CD4-positive, alpha-beta T cell treated with Interleukin-17A for 1 hour (primary cell): ENCODE measurements at places on chromosomes 1 and 21.

DNA sequence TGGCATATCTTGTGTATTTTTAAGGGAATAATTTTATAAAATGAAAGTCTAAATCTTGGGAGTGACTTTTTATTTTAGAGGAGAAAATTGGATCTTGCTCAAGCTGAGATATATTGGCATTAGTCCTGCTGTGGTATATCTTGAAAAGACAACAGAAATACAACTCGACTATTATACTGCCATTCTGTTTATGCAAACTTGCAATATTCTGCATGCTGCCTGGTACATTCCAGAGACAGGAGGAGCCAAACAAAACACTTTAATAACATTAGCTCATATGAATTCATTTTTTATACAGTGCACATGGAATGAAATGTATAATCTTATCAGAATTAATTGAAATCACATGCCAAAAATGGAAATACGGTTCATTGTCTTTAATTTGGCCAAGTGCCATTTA, 176.0 kb upstream of the NRIP1 start:
- no peak for DNase-seq

- peak; percentile 69 for DNase-seq
Measured at GRCh38 chr1:198520524-198521254, 19.8 kb downstream of the ATP6V1G3 start.

DNA sequence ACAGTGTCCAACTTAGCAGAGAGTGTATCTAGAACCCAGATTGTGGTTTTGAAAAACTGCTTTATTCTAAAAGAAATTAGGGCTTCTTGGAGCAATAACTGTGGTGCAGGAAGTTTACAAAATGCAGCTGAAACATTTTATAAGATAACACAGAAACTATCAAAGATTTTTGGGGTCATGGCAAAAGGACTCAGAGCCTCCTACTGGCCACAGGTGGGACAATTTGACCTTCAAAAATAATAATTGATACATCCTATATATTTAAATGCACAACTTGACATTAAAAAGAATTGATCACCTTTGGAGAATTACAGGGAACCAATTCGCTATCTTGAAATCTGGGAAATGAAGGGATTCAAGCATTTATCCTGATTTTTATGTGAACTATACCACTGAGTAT, 235.2 kb downstream of the RPS6KC1 start:
- no peak for DNase-seq

DNA sequence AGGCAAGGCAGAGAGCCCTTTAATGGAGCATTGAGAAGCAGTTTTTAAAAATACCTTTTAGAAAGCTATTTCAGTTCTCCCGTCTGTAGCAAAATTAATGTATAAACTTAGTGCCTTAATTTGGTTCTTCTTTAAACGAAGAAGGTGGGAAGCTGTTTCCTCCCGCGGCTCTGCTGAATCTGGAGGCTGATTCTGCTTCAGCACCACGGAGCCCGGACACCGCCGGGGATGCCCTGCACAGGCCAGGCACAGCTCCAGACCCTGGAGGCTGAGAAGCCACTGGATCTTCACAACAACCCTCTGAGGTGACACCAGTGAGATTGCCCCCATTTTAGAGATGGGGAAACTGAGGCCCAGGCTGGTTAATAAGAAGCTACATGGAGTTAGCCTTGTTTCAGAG, 175.8 kb upstream of the VAMP3 start:
- DNase-seq, result no peak

- peak; percentile 75 for DNase-seq
Measured at GRCh38 chr1:53959664-53960250, 13.6 kb downstream of the LRRC42 start.

DNA sequence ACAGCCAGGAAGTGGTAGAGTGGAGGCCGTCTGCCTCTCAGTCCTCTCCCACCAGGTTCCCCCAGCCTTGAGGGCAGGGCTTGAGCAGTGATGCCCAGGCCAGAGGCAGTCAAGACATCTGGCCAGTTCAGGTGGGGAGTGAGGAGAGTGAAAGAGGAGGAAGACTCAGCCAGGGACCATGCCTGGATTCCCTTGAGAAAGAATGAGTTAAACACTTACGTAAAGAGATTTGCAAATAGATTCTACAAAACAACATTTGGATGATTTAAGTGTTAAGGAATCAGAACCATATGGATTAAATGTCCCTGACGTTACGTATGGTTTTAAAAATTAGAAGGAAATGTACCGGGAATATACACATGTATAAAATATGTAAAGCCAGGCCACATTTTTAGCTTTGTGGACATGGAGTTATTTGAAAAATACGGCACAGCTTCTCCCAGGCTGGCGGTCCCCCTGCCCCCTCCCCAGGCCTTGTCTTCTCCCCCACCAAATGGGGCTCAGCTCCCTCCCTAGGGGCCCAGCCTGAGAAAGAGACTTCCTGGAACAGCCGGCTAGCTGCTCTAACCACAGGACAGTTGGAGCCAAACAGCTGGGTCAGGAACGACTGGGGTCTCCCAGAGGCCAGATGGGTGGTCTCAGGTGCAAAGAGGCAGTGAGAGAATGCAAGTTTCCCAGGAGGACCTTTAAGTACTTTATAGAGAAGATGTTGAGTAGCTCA, 188.3 kb upstream of the EDN2 start:
- no peak for DNase-seq

DNA sequence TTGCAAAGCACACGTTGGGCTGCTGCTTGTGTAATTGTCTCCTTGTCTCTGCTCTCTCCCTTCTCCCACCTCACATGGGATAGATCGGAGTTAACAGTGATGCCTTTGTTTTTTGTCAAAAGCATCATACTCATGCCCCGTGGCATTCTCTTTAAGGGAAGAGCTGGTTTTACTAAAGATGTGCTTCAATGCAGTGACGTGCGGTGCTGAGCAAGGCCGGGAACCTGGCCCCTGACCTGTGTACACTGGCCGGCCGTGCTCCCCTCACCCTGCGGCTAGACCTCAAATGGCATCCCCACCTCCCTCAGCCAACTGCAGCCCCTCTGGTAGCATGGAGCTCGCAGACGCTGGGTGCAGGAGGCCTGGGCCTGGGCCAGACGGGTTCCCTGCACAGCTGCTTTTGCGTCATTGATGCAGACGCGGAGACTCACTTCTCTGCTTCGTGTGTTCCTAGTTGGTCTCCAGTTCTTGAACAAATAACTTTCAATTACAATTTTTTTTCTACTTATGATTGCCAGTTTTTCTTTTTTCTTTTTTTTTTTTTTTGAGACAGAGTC, 19.9 kb downstream of the AGPAT3 start:
- DNase-seq, result no peak

GRCh38 chr1:229905652-229906051, 161.4 kb upstream of the GALNT2 start:
- DNase-seq, result no peak

GRCh38 chr1:6962996-6963911, 178.0 kb downstream of the CAMTA1 start:
- DNase-seq, result peak; percentile 31

DNA sequence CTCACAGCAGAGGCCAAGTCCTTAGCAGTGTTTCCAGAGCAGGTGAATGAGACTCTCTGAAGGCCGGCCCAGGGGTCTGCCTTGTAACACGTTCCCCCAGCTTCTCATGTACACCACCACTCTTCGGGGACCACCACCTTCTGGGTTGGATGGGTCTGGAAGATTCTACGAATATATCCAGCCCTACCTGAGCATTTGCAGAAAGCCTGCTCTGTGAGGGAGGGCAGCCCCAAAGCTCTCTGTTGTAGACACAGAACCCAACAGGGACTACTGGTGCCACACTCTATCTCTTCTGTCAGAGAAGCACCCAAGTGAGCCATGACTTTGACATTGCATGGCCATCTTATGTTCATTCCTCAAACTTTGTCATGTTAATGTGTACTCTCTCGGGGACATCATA, 61.8 kb downstream of the CD247 start:
- no peak for DNase-seq

GRCh38 chr1:41783189-41783639, 135.5 kb downstream of the HIVEP3 start:
- no peak for DNase-seq

- DNase-seq, result no peak
Measured at GRCh38 chr1:238143038-238143437, 252.3 kb upstream of the ZP4 start.

DNA sequence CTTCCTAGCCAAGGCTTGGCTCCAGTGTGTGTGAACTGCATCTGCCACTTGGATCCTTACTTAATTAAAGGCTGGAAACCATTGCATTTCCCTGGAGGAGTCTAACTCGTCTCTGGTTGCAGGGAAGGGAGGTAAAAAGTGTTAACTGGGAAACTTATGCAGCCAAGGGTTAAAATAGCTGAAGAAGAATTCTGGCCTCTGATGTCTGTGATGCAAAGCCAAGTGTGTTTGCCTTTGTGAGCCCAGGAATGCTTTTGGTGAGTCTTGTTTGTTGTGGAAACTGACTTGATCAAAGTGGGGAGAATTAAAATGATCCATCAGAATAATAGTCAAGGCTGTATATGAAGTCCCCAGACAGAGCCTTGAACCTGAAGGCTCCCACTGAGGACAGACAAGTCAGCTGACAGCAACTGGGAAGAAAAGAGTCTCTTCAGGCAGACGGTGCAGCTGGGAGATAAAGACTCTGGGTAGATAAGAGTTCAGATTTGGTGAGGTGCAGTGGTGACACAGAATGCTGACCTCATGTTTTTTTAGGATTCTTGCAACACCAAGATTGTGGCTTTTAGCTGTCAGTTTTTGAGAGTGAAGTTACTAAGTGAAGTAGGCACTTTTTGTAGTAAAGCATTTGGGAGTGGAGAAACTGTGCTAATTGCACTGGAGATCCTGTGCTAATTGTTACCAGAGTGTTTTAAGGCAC, 59.5 kb upstream of the WLS start:
- no peak for DNase-seq

GRCh38 chr1:238672262-238672661, 714.1 kb upstream of the CHRM3 start:
- no peak for DNase-seq

- DNase-seq, result no peak
Measured at GRCh38 chr21:46087641-46088040, 10.3 kb upstream of the COL6A2 start.

DNA sequence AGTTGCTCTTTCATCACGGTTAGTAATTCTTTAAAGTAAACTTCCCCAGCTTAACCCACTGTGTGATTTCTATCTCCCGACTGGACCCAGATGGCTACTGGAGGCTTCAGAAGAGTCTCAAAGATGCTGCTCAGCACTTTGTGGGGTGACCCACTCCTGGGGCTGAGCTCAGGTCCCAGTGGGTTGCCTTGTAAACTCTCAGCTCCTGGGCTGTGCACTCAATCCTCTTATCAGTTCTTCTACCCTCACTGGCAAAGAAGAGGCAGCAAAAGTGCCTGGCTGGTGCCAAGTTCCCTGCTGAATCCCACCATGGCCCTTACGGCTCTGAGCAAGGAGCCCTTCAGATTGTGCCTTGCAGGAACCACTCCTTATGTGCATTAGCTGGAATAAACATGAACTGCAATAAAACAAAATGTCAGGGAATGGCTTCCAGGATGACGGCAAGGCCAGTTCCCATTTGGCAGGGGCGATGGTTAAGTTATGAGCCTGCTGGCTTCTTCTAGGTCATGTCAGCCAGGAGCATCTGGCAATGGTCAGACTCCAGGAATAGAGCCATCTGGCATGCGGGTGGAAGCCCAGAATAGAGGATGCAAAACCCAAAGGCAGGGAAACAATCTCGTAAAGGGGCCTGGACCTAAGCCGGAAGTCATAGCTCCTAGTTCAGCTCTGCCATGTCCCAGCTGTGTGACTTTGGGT, 6.8 kb downstream of the MYOC start:
- DNase-seq, result no peak

GRCh38 chr21:14526199-14526598, 19.9 kb downstream of the SAMSN1 start:
- DNase-seq, result no peak

GRCh38 chr21:45888386-45889009, 93.1 kb upstream of the COL6A1 start:
- no peak for DNase-seq

GRCh38 chr1:90989990-90990389, 31.8 kb downstream of the ZNF644 start:
- DNase-seq, result no peak

- DNase-seq, result no peak
Measured at GRCh38 chr1:17725084-17725719, 29.9 kb upstream of the ACTL8 start.

DNA sequence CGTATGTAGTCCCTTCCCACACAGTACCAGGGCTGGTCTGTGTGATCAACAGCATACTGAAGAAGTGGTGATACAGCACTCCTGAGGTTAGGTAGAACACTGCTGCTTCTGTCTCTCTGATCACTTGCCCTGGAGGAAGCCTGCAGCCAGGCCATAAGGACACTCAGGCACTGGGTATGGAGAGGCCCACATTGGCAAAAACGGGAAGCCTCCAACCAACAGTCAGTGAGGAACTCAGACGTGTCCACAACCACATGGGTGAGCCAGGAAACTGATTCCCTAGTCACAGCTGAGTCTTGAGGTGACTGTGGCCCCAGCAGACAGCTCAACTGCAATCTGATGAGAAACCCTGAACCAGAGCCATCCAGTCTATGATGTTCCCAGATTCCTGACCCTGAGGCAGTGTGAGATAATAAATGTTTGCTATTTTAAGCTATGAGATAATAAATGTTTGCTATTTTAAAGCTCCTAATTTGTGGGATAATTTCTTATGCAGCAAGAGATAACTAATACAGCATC, 62.5 kb downstream of the COQ8A start:
- no peak for DNase-seq

- no peak for DNase-seq
Measured at GRCh38 chr1:1477206-1477605, 5.6 kb downstream of the ATAD3B start.

DNA sequence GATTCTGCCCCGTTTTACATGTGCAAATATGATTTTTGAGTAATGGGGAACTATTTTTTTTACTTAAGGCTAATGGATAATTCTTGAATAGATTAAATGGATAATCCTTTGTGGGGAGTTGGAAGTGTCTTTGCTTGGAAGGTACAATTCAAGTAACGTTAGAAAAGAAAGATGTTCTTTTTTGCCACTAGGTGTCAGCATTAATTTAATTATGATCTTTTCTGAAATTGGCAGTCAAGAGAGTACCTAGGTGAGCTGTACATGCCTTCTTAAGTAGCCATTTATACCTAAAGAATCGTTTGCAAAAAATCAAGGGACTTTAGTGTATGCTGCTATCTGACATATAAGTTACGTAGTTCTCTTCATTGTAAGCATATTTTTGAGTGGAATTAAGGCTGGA, 2.2 kb downstream of the FBXO28 start:
- peak; percentile 71 for DNase-seq

GRCh38 chr1:183368213-183369108, 49.7 kb downstream of the NMNAT2 start:
- no peak for DNase-seq

- DNase-seq, result no peak
Measured at GRCh38 chr1:66227966-66228365, 306.0 kb upstream of the SGIP1 start.

- no peak for DNase-seq
Measured at GRCh38 chr1:88878731-88879130, 12.6 kb downstream of the GTF2B start.

DNA sequence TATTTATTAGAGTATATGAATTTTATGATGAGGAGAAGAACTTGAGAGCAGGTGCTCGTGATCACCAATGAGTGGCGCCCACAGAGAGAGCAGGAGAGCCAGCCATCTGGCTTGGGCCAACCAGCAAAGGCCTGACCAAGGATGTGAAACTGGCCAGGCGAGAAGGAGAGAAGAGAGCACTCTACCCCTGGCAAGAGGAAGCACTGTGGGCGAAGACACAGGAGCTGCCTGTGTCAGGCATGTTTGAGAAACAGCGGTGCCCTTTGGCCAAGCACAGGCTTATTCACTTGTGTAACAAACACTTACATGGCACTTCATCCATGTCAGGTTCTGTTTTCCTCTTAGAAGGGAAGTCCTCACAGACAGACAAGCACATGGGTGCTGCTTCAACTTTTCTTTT, 4.2 kb upstream of the SIPA1L2 start:
- DNase-seq, result no peak
